ENCODE measurements at places on chromosomes 12 and 14.

DNA sequence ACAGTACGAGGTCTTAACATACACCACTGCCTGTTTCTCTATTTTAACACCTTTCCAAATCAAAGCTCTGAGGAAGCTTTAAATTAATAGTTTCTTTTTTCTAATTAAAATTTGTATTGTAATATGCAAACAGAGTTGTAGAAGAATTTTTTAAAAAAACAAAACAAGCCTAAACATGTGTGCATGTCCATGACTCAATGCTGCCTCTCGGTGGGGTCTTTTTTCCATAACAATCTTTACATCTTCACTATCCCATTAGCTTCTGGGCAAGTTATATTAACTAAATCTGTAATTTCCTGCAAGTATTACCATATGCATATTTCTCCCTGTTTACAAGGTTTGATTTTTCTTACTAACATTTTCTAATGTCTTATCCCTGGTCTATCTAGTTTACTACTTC is 143.9 kb upstream of the NAV3 start:
- no peak for DNase-seq

DNA sequence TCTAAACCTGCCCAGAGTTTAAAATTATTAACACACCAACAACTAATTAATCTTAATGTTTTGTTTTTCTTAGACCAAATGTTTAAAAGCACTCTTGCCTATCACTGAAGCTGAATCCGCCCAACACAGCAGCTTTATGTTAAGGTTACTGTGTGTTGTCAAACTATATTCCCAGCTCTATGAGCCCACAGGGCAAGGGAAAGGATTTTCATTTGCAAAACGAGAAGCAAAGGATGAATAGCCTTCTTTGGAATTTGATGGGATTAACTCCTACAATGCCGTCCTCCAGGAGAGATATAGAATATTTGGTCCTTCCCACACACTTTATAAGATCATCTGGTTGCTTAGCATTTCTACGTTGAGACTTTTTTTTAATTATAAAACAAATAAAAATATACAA is 43.7 kb downstream of the DUSP16 start:
- no peak for DNase-seq

DNA sequence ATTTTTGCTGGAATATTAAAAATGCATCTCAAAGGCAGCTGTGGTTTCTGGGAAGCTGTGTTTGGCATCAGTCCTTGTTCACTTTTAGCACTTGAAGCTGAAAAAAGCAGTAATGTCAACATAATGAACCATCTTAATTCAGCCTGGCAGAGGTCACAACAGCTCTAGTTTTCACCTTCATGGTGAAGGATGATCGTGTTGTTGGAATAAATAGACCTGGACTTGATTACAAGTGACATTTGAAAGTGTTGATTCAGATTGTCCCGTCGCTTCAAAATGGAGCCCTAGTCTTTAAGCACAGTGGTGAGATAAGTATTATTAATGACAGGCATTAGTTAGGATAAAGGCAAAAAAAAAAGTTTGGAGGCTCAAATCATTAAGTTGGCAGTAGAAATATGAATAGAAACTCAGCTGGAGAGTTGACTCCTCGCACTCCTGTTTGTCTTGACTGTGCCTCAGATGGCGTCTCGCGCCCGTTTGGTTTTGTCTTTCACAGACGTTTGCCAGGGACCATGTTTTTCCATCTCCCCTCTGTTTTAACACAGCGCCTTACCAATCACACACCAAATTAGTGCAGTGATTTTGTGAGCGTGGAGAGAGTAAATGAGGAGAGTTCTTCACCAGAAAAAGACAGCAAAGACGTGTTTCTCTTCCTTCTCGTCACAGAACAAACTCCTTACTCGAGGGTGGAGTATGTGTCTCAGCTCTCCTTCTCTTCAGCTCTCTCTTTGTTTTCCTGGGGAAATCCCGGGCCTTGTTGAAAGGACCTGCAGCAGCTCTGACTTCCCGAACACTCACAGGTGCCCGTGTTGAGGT is 53.4 kb upstream of the MMP17 start:
- no peak for DNase-seq

GRCh38 chr14:68737086-68737485 is 55.8 kb downstream of the ZFP36L1 start:
- DNase-seq, result no peak
